ENCODE measurements at places on chromosomes 11 and 22. TPM values are rescaled to one million over a fixed set of nuclear protein-coding genes. Genes with fewer than 3 reads are reported as not detected.

GRCh38 chr22:39643311-39644083 is 72.9 kb downstream of the CACNA1I start:
- DNase-seq: peak; percentile 40

The CCDC73 gene
- total RNA-seq: not detected

The GLB1L2 gene
- not detected for total RNA-seq

The DGCR6L gene
- 73.3 TPM for total RNA-seq

DNA sequence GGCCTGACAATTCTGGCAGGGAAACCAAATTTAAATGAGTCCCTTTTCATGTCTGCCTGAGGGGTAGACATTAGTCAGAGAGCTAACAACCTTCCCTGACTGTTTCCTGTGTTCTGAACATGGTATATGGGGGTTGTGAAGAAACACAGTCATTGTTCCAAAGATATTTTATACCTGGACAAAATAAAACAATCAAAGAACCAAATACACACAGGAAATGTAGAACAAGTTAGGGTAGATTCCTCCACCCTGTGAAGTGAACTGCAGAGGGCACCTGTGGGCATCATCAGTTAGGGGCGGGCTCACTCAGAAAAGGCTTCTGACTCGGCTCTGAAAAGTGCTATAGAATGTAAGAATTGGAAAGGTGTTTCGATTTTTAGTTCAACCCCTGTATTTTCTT is 231.9 kb upstream of the CADM1 start:
- no peak for DNase-seq

DNA sequence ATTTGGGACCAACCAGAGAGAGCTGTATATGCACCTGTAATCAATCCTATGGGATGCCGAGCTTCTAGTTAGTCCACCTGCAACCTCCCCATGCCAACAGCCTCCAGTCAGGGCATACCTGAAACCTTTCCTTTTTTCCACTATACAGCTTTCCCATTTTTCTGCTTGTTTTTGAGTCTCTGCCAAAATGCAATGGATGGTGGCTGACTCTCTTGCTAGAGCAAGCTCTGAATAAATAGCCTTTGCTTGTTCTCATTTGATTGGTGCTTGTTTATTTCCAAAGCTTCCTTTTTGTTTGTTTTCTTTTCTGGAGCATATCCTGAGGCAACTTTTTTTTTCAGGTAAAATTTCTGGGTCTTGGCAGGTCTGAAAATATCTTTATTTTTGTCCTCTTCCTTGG is 58.0 kb upstream of the PLET1 start:
- peak; percentile 9 for DNase-seq

DNA sequence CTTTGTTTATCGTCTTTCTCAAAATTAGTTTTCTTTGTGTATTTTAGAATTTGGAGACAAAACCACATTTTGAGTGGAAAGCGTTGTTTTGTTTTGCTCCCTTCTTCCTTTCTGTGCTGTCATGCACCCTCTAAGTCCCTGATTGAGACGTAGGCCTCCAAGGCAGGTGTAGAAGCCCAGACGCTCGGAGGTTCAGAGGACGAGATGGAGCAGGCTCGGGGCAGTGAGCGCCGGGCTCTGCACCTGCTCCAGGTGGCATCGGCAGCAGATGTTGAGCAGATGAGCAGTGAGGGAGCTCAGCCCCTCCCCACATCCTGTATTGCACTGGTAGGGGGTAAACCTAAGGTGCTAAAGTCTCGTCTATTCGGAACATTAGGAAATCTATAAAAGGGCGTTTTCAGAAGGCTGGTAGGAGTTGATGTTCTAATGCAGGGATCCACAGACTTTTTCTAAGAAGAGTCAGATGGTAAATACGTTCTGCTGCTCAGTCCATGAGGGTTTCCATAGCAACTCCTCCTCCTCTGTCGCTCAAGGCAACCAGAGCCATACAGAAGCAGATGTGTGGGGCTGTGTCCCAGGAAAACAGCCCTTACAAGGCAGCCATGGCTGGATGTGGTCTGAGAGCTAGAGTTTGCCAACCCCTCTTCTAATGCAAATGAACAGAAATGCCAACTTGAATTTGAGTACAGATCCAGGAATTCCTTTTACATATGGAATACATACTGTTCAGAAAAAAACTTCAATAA is 724.2 kb downstream of the BRD1 start:
- DNase-seq: no peak

DNA sequence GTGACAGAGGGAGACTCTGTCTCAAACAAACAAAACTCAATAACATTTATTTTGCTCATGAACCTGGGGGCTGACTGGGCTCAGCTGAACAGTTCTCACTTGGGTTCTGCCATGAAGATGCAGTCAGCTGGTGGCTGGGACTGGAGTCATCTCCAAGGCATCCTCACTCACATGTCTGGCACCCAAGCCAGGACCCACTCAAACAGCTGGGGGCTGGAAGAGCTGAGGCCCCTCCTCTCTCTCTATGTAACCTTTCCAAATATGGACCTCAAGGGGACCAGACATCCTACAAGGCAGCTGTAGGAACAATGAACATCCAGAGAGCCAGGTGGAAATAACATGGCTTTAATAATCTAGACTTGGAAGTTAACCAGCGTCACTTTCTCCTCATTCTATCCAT is 16.8 kb downstream of the HSPA8 start:
- DNase-seq: no peak

GRCh38 chr11:118621071-118621783 is 13.8 kb downstream of the PHLDB1 start:
- peak; percentile 91 for DNase-seq

GRCh38 chr11:13354335-13354734 is 76.7 kb downstream of the BMAL1 start:
- DNase-seq: peak; percentile 30

All from GM23248 (cell line).